Breast epithelium (tissue), 4 donors: ENCODE measurements at places on chromosomes 11 and 22. TPM values are rescaled to one million over a fixed set of nuclear protein-coding genes. Genes with fewer than 3 reads are reported as not detected.

Gene RFPL3
- not detected for total RNA-seq

Gene TH
- total RNA-seq = not detected

Gene PLAAT4
- 100.0 TPM for total RNA-seq

- no peak for DNase-seq
Measured at GRCh38 chr11:94941131-94941530, 32.2 kb downstream of the CWC15 start.

- DNase-seq = no peak
Measured at GRCh38 chr11:22407921-22408320, 69.7 kb downstream of the SLC17A6 start.
